Activated naive CD4-positive, alpha-beta T cell treated with anti-CD3 and anti-CD28 coated beads, Interleukin-2, amount 50 U/mL, for 16 hours (primary cell): ENCODE measurements at places on chromosomes 2 and 18.

GRCh38 chr2:201661366-201661765 lies 18.1 kb upstream of the TMEM237 start:
- DNase-seq: no peak

- no peak for DNase-seq
Measured at GRCh38 chr2:19806591-19806990, 95.2 kb downstream of the TTC32 start.

DNA sequence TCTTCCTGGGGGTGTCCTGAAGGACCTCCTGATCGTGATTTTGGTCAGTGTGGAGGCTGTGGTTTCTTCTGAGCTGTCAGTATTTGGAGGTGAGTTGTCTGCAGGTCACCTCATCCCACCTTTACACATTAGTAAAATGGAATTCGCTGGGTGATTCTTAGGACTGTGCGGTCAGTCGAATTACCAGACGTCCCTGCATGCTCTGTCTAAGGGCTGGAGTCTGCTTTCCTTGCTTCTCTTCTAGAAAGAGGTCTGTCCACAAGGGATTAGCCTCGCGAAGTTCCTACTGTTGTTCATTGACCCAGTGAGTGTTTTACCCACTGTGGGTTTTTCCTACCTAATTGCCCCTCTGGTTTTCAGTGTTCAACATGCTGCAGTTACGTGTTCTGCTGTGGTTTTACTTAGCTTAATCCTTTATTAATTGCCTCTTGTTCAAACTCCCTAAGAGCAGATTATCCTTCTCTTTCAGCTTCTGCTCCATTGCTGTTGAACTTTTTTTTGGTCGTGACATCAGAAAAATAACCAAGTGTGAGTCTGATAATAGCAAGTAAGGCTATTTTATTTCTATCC lies 183.4 kb downstream of the NEDD4L start:
- no peak for DNase-seq

GRCh38 chr2:212052412-212053159 lies 486.0 kb downstream of the ERBB4 start:
- DNase-seq: no peak

GRCh38 chr2:75311993-75312392 lies 112.7 kb upstream of the TACR1 start:
- DNase-seq: no peak

DNA sequence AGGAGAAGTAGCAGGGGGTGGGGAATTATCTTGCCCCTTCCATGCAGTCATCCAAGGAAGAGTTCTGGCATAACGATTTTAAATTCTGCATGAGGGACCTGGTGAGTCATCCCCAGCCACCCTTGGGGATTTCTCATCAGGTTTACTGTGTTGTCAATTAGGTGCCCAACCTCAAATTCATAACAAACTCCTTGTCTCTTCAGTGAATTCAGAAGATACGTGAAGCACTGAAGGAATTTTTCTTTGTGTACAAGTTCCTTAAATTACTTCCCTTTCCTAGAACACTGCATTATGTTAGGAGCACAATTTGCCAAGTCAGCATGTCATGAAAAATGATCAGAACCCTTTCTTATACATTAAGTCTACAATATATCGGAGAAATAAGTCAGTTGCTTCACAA lies 70.8 kb upstream of the NOSTRIN start:
- no peak for DNase-seq
